CD4-positive, alpha-beta T cell treated with Interleukin-21 for 1 hour (primary cell): ENCODE measurements at places on chromosomes 2 and 18.
A peak's percentile ranks its signal among the peaks of the same experiment; 100 is the strongest.

DNA sequence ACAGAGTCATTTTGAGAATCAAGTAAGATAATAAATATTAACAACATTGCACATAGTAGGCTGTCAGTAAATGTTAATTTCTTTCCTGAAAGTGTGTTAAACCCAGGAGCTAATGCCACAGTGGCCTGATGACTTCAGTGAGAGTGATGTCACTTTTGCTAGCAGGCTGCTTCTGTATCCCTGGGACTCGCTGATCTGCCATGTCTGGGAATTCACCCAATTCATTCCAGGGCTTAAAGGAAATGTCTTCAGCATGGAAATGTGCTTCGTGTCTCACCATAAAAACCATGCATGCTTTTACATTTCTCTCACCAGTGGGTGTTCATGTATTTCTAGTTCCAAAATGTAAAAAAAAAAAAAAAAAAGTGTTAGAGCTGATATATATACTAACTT is 56.8 kb upstream of the MAPRE3 start:
- DNase-seq = no peak

DNA sequence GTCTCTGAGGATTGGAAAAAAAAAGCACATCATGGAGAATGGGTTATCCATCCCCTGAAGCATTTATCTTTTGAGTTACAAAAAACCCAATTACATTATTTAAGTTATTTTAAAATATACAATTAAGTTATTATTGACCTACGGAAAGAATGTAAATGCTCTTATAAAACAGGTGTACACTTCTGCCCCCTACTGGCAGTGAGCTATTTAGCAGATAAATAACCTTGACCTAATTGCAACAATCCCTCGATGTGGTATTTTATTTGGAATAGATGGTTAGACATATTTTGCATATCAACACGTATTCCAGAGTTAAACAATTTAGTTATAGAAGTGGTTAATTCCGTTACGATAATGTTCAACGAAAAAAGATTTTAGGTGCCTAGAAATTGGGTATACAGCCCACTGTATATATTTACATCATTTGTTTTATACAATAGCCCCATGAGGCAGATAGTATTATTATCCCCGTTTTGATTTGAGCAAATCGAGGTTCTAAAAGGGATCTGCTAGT is 9.1 kb upstream of the DAW1 start:
- peak; percentile 54 for DNase-seq

GRCh38 chr2:172081221-172082022 is 3.9 kb upstream of the DLX1 start:
- DNase-seq = no peak

GRCh38 chr2:47405757-47406156 is 2.8 kb downstream of the MSH2 start:
- no peak for DNase-seq

DNA sequence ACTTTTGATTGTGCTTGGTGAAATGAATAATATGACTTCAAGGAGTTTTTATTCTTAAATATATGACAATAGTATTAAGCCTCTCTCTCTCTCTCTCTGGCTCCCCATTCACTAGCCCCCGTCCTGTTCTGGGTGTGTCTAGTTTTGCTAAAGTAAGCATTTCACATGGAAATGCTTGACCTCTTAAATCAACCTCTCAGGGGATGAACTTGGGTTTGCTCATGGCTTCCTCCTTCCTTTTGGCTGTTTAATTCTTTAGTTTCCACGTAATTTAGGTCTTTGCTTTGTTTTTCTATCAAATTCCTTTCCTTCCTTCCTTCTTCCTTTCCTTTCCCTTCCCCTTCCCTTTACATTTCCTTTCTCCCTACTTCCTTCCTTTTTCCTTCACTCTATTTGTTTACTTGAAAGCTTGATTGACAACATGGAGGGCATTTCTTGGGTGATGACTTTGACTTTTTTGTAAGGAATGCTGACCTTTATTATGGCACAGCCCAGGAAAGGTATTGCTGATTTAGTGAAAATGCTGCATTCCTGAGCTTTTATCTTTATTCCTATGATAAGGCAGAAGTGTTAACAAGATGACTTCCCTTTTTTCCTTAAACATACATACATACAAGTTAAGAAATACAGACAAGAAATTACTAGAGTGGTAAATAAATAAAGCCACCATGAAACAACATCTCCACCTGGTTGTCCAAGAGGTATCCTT is 3.6 kb downstream of the DPP4 start:
- DNase-seq = no peak
